ENCODE measurements at places on chromosomes 7 and 10. TPM values are rescaled to one million over a fixed set of nuclear protein-coding genes. Genes with fewer than 3 reads are reported as not detected.

DNA sequence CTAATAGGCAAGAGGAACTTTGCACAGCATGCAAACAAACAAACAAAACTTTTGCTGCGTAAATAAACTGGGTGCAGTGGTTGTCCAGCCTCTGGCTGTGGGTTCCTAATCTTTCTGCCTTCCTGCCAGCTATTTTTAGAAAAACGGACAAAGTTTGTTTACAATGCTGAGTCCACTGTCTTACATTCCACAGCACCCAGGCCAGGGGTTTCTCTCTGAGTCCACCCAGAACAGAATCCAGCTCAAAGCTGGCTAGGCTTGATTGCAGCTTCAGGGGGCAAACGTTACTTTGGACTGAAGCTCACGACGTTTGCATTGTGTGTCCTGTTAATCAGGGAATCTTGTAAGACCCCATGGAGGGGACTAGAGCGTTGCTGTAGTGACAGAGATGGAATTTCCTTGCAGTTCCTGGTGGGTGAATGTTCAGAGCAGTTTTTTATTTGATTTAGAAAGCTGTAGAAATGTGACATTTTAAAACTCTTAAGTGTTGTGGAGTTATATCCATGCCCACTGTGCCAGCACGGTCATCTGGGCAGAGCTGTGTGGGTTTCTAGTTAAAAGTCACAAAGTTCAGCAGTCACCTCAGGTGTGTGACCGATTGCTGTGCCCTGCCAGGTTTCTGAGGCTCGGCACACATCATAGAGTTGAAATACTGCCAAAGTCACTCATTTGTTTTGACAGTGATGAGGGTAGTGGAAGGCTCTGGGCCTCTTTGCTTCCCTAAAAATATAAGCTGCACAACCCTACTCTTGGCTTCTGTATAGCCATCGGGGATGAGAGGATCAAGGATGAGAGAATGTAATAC, 247.0 kb downstream of the STK31 start:
- DNase-seq, result no peak
- no peak overlapping the region for H3K4me3 ChIP-seq
- peaks cover 9% of the 10 kb centered on the region for H3K4me1 ChIP-seq

GRCh38 chr7:33774762-33775523, 130.4 kb upstream of the BMPER start:
- H3K4me1 ChIP-seq, result peaks cover 16% of the 10 kb centered on the region
- DNase-seq, result no peak
- H3K27me3 ChIP-seq, result no peaks in the 10 kb centered on the region
- H3K36me3 ChIP-seq, result no peaks in the 10 kb centered on the region
- peak overlapping the region; percentile 31 for H3K27ac ChIP-seq

GRCh38 chr10:11145495-11145855, 127.8 kb downstream of the CELF2 start:
- no peak for DNase-seq
- no peaks in the 10 kb centered on the region for H3K36me3 ChIP-seq
- peak overlapping the region; percentile 54 for H3K27ac ChIP-seq
- peaks cover 4% of the 10 kb centered on the region for H3K27me3 ChIP-seq

DNA sequence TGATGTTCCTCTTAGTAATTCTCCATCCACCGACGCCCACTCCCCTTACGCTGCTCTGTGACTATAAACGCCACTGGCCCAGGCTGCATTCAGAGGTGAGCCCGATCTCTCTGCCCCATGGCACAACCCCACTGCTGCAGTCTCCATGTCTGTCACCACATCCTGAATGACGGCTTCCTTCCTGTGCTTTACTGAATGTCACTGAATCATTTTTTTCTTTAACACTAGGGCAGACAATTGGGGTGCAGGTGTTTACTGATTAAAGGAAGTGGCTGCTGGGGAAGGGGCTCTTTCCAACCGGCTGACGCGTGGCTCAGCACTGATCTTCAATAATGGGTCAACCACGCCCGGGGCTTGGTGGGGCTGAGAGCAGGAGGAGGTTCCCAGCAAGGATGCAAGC, 208.3 kb downstream of the USP6NL start:
- H3K27ac ChIP-seq, result no peak overlapping the region
- no peaks in the 10 kb centered on the region for H3K36me3 ChIP-seq
- no peaks in the 10 kb centered on the region for H3K4me1 ChIP-seq

- DNase-seq, result peak; percentile 76
- H3K36me3 ChIP-seq, result no peaks in the 10 kb centered on the region
- peaks cover 8% of the 10 kb centered on the region for H3K4me1 ChIP-seq
- peaks cover 77% of the 10 kb centered on the region for H3K27me3 ChIP-seq
- H3K27ac ChIP-seq, result no peak within 1 kb of the TSS
Measured at GRCh38 chr7:73623798-73624668, at the start of gene MLXIPL. MLXIPL (minus strand) TSS chr7:73624522; CDS start chr7:73624492, 30 bp downstream.

- no peaks in the 10 kb centered on the region for H3K27me3 ChIP-seq
- peak overlapping the region; percentile 89 for H3K27ac ChIP-seq
- no peak overlapping the region for H3K4me3 ChIP-seq
- peaks cover 14% of the 10 kb centered on the region for H3K4me1 ChIP-seq
Measured at GRCh38 chr7:129947701-129948100, 5.1 kb downstream of the UBE2H start.

DNA sequence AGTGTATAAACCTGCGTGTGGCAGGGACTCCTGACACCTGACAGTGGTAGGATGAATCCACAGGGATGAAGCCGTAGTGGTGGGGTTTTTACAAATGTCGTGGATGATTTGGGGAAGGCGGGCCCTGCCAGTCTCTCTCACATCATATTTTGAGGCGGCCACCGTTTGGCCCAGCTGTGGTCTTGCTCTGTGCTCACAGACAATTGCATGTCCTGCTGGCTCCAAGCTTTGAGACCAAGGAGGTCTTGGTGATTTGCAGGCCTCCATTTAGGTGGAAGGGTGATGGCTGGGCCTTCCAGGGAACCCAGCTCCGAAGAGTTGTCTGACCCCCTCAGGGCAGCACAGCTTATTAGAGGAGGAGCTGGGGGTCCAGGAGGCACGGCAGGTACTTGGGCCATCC, 151.1 kb upstream of the SHH start:
- peaks cover 25% of the 10 kb centered on the region for H3K27me3 ChIP-seq
- H3K36me3 ChIP-seq, result no peaks in the 10 kb centered on the region
- no peak overlapping the region for H3K27ac ChIP-seq
- no peaks in the 10 kb centered on the region for H3K4me1 ChIP-seq
- DNase-seq, result no peak
- H3K4me3 ChIP-seq, result no peak overlapping the region

GRCh38 chr10:33897291-33897752, 562.9 kb upstream of the NRP1 start:
- H3K4me3 ChIP-seq, result no peak overlapping the region
- DNase-seq, result no peak

DNA sequence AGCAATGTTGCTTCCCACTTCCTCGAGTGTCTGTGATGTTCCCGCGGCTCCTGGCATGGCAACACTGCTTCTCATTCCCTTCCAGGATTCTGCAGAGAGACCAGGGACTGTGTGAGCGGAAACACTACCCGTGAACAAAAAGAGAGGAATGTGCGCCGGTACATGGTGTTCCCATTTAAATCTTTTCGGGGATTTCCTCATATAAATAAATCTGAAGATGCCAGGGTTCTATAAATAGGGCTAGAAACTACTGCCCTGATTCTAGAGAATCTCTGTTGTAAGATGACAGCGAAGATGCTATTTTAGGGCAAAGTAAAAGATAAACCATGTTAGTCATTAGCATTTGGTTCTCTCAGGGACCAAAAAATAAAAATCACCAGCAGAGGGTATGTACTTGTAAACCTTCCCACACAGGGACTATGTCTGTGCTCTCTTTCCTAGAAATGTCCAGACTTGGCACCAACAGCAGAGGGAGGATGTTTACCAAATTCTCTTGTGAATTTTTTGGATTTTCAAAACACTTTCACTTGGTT, 92.2 kb upstream of the DDC start:
- H3K4me3 ChIP-seq, result no peak overlapping the region
- no peaks in the 10 kb centered on the region for H3K27me3 ChIP-seq
- no peaks in the 10 kb centered on the region for H3K4me1 ChIP-seq
- H3K27ac ChIP-seq, result no peak overlapping the region

DNA sequence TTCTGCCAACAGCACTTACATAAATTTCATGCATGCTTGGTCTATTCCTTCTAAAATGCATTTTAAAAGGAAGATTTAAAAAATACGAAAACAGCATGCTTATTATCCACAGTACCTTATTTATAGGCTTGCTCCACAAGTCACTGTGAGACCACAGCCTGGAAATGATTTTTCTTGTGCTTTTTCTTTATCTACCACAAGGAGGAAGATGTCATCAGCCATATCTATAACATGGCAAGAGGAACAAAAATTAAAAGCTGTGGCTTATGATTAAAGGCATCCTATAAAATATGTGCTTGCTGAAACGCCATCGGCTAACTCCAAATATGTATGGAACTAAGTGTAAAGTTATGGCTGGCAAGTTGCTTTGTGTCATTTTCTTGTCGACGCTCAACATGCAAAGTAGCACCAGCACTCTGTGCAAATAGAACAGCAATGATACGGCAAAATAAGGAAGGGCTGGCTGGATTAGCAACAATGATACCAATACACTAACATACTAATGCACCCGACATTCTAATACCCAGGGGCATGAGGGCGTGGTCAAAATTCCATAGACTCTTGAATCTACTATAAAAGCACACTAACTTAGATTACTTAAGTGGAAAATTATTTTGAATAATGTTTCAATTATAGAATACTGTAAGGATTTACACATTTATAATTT, 41.2 kb upstream of the AKR1E2 start:
- no peaks in the 10 kb centered on the region for H3K27me3 ChIP-seq
- H3K27ac ChIP-seq, result no peak overlapping the region
- H3K36me3 ChIP-seq, result no peaks in the 10 kb centered on the region
- H3K4me1 ChIP-seq, result peaks cover 7% of the 10 kb centered on the region
- H3K4me3 ChIP-seq, result no peak overlapping the region
- no peak for DNase-seq

- DNase-seq, result no peak
- peak overlapping the region; percentile 94 for H3K27ac ChIP-seq
- no peaks in the 10 kb centered on the region for H3K27me3 ChIP-seq
- H3K36me3 ChIP-seq, result no peaks in the 10 kb centered on the region
- H3K4me3 ChIP-seq, result peak overlapping the region; percentile 84
Measured at GRCh38 chr10:31759124-31759798, 169.4 kb downstream of the ARHGAP12 start.

GRCh38 chr7:40656349-40656748, 521.5 kb downstream of the SUGCT start:
- H3K36me3 ChIP-seq, result peaks cover 4% of the 10 kb centered on the region
- H3K4me1 ChIP-seq, result peaks cover 12% of the 10 kb centered on the region
- DNase-seq, result no peak
- peak overlapping the region; percentile 28 for H3K27ac ChIP-seq

- H3K27ac ChIP-seq, result peak overlapping the region; percentile 62
- DNase-seq, result no peak
- H3K4me1 ChIP-seq, result peaks cover 8% of the 10 kb centered on the region
- no peak overlapping the region for H3K4me3 ChIP-seq
Measured at GRCh38 chr7:74682829-74683228, 25.3 kb downstream of the GTF2I start.

DNA sequence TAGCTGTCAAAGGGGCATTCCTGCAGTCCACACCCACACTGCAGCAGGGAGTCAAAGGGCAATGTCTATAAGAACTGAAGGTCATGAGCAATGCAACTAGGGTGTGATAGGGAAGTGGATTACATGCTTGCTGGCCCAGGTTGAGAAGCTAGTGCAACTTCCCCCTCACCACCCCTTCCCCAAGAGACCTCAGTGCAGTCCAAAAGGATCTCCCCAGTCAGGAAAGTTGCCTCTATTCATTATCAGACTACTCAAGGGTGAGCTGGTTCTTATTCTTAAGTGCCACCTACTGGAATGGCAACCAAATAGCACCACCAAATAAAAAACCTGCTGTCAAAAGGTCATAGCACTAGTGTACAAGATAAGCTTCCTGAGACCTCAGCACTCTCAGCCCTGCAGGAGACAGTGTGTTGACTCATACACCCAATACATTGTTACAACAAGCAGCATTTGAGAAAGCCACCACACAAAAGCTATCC, 28.2 kb downstream of the MTERF1 start:
- H3K4me3 ChIP-seq, result no peak overlapping the region
- peaks cover 29% of the 10 kb centered on the region for H3K36me3 ChIP-seq
- peaks cover 5% of the 10 kb centered on the region for H3K4me1 ChIP-seq
- no peak for DNase-seq
- H3K27ac ChIP-seq, result no peak overlapping the region
- no peaks in the 10 kb centered on the region for H3K27me3 ChIP-seq

DNA sequence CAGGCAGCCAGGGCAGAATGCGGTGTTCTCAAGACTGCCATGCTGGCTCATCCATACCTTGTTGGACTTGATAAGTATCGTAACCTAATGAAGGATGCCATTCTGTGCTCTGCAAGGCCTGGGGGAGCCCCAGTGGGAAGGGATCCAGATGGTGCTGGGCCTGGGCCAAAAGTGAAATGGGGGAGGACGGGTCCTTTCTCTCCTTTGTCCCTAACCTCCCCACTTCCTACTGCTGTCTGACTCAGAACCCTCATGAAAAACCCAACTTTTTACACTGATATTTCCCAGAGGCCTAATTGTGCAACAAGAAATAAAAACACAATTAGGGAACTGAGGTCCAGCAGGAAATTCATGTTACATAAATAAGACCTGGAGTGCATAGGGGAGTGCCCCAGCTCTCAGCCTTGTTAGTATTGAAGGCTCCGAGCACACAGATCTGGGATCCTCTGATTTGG, 193.7 kb upstream of the SVIL start:
- DNase-seq, result no peak
- no peak overlapping the region for H3K4me3 ChIP-seq
- peaks cover 4% of the 10 kb centered on the region for H3K36me3 ChIP-seq
- peaks cover 48% of the 10 kb centered on the region for H3K4me1 ChIP-seq

DNA sequence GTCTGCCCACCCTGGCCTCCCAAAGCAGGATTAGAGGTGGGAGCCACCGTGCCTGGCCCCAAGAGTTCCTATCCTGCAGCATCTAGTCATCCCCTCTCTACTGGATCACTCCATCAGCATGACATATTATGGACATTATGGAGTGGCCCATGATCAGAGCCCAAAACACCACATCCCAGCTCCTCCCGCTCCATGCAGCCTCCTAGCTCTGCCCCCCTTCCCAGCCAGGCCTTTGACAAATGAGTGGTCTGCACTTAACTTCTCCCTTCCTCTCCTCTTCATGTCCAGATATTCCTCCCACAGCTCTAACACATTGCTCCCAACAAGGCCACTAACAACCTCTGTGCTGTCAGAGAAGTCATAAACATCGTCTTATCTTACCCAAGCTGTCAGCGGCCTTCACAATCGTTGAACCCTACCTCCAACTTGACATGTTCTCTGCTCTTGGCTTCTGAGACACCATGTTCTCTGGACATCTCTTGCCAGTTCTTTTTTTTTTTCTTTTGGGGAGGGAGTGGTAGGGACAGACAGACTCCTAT, 187.6 kb downstream of the NSUN6 start:
- no peaks in the 10 kb centered on the region for H3K36me3 ChIP-seq
- H3K27ac ChIP-seq, result no peak overlapping the region
- H3K27me3 ChIP-seq, result peaks cover 5% of the 10 kb centered on the region
- H3K4me1 ChIP-seq, result no peaks in the 10 kb centered on the region

The ZNF33A gene
- total RNA-seq, result 36.1 TPM

The SNX10 gene
- total RNA-seq, result 5.1 TPM

The GSAP gene
- 18.4 TPM for total RNA-seq

The MRLN gene
- total RNA-seq, result not detected

The COPG2 gene
- 56.4 TPM for total RNA-seq

The C10orf53 gene
- total RNA-seq, result not detected

The C7orf57 gene
- total RNA-seq, result not detected

The EPHB6 gene
- total RNA-seq, result 28.9 TPM

Data from mesothelial cell of epicardium (in vitro differentiated cells).